T-helper 22 cell (primary cell): ENCODE measurements at places on chromosomes 7 and 10.

DNA sequence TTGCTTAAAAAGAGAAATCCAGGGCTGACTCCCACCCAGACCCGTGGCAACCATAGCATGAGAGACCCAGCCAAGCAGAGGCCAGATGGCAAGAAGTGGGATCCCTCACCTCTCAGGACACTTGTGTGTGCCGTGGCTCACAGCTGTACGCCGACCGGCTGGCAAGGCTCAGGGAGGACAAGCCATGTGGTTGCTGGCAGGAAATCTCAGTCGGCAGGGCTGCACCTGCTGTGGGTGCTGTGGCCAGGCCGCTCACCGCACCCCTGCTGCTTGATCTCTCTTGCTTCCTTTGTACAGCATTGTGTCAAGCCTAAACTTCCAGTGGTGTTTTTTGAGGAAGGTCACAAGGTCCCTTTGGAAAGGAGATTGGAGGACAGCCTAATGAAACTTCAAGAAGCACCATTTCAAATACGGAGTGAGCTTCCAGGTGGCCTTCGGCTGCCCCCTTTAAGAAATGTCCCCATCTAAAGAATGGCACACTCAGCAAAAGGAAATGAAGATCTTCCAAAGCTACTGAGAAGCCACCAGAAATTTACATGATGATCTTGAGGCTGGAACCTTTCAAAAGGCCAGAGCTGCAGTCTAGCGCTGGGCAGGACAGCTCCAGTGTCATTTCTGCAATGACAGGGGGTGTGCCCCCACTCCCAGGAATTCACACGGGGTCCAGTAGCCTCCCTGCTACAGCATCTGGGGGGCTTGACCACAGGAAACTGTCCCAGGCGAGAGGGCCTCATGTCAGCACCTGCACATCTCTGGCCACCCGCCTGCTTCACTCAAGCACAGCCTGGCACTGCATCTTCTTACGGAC, 409.0 kb upstream of the MGMT start:
- DNase-seq = no peak

DNA sequence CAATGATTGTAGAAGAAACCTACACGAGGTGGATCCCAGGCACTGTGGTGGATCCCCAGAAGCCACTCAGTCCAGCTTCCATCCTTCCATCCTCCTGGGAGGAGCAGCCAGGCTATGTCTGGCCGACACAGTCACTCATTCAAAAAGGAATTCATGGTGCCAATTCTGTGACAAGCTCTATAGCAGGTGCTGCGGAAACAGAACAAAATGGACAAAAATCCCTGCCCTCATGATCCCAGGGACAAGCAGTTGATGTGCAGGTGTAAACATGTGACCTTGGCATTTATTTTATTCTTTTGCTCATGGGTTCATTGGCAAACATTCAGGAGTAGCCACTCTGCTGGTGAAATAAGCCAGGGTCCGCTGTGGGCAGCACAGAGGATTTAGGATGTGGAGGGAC, 49.2 kb upstream of the FGFR2 start:
- DNase-seq = no peak

GRCh38 chr10:76892766-76893479, 744.7 kb downstream of the KCNMA1 start:
- DNase-seq = no peak

- no peak for DNase-seq
Observed at GRCh38 chr10:58457761-58458616, 54.7 kb upstream of the BICC1 start.

- no peak for DNase-seq
Observed at GRCh38 chr10:2392145-2392812, 655.0 kb upstream of the ADARB2 start.

DNA sequence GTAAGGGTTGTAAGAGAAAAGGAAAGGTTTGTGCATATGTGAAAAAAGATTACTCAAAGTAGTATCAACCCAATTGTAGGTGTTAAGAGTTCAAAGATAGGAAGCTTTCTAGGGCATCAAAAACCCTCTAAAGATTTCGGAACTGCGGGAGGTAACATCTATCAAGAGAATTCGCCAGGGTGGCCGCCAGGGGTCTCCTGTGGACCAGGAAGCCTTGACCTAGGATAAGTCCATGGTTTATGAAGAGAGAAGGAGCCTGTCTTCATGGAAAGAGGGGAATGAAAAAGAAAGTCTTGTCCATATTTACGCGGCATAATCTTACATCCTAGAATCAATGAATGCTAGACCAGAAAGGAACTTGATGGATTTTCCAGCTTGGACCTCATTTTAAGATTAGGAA, 140.7 kb upstream of the CALCR start:
- no peak for DNase-seq

DNA sequence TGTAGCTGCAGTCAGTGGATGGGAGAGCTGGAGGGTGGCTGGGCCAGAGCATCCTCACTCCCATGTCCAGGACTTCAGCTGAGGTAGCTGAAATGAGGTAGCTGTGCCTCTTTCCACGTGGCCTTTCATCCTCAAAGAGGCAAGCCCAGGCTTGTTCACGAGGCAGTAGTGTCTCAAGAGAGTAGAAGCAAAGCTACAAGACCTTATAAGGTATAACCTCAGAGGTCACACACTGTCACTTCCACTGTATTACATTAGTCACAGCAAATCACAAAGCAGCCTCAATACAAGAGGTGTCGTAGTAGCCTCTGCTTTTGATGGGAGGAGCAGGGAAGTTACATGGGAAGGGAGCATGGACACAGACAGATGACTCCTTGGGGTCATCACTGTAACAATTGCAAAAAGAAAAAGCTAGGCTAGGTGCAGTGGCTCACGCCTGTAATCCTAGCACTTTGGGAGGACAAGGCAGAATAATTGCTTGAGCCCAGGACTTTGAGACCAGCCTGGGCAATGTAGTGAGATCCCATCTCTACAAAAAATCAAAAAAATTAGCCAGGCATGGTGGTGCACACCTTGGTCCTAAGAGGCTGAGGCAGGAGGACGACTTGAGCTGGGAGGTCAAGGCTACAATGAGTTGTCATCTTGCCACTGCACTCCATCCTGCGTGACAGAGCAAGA, 97.5 kb downstream of the SKIDA1 start:
- no peak for DNase-seq

- DNase-seq = no peak
Observed at GRCh38 chr7:142669074-142669654, 80.1 kb upstream of the PRSS1 start.

- no peak for DNase-seq
Observed at GRCh38 chr7:98869597-98870120, at the start of gene TMEM130. TSS of gene TMEM130 (minus strand) at chr7:98870014. CDS start at chr7:98869861, 153 bp downstream.

- no peak for DNase-seq
Observed at GRCh38 chr7:29084832-29085231, 61.5 kb downstream of the CPVL start.

GRCh38 chr7:47600199-47601118, 18.5 kb upstream of the TNS3 start:
- no peak for DNase-seq

DNA sequence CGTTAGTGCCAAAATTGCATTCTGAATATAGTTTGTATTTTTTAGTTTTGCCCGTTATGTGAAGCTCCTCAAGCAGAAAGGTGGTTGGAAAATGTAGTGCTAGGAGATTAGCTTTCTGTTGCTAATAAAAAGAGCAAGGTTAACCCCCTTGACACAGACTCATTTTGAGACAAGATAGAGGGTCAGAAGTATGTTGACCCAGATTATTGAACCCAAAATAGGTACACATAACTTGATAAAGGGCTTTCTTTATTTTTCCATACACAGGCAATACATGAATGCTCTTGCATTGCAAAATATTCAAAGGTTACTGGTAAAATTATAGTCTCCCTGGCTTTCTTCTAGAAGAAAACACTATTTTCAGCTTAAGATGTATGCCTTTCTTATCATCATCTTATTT, 10.0 kb upstream of the PON2 start:
- no peak for DNase-seq

GRCh38 chr7:101428093-101428866, 65.6 kb downstream of the COL26A1 start:
- no peak for DNase-seq

- no peak for DNase-seq
Observed at GRCh38 chr7:85324145-85324799, 137.4 kb upstream of the SEMA3D start.

GRCh38 chr10:58836176-58836700, 323.6 kb downstream of the BICC1 start:
- no peak for DNase-seq

- DNase-seq = no peak
Observed at GRCh38 chr10:125641398-125641797, 41.6 kb downstream of the TEX36 start.

- DNase-seq = no peak
Observed at GRCh38 chr7:17315974-17316373, 17.5 kb downstream of the AHR start.

DNA sequence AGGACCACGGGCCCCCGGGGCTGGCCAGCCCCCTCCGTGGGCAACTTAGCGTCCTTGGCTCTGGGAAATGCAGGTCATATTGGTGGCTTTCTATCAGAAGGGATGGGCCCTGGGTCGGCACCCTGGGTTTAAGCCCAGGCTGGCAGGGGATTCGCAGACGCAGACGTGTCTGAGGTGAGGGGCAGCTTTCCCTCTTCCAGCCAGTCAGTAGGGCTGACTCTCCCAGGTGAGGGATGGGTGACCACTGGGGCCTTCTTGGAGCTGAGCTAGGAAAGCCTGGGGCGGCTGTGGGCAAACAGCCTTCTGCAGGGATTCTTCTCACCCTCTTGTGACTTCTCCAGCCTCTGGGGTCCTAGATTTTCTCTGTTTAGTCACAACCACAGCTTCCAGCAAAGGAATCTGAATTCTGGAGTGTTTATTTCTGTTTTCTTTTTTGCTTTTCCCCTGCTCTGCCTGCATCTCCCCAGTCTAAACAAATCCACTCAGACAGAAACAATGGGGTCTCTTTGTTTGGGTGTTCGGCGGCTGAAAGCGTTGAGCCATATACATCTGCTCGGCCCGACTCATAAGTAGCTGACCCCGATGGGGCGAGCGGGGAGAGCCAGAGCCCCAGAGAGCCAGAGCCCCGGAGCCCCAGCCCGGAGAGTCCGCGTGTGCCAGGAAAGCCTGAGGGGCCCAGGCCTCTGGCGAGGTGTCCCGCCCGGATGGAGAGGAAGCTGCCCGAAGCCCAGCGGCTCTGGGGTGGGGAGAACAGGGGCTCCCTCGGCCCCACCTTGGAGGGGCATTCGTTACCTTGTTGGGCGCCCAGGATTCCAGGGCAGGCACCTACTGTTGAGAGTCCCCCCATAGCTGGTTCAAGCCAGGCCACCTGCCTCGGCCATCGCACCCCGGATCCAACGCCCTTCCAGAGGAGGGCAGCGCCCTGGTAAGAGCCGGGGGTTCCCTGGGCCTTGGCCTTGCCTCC, 2.0 kb downstream of the MNX1 start:
- DNase-seq = no peak

GRCh38 chr7:32533276-32534029, 38.2 kb downstream of the AVL9 start:
- DNase-seq = no peak

DNA sequence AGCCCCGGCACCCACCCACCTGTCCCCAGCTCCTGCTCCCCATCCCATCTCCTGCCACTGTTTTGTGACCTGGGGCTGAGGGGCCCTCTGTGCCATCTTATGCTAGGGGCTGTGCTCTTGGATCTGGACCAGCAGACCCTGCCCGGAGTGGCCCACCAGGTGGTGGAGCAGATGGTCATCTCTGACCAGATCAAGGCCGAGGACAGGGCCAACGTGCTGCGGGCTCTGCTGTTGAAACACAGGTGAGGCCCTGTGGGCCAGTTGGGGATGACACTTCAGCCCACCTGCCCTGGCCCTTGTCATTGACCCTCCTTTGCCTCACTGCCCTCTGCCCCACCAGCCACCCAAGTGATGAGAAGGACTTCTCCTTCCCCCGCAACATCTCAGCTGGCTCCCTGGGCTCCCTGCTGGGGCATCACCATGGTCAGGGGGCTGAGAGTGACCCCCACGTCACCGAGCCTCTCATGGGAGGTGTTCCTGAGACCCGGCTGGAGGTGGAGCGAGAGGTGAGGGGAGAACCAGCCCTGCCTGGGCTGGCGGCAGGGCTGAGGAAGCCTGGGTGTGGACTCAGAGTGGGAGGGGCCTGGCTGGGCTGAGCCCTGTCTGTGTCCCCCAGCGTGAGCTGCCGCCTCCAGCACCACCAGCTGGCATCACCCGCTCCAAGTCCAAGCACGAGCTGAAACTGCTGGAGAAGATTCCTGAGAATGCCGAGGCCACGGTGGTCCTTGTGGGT, 10.6 kb downstream of the FASTK start:
- DNase-seq = no peak

- DNase-seq = no peak
Observed at GRCh38 chr7:148695953-148696352, 2.8 kb upstream of the CUL1 start.

DNA sequence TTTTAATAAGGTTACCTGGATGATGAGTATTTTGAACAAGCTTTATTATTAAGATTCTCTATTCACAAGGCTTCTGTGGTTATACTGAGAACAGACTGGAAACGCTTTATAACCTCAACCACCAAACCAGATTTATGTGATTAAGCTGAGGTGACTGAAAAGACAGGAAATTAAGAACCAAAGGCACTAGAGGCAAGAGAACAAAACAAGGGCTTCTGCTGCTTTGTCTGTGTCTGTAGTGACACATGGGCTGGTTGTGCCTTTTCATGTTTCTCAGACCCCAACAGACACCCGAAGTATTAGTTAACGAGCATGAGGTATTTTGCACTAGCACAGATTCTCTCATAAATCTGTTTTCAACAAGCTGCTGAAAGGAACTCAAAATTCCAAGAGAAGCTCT, 64.4 kb downstream of the RAPGEF5 start:
- DNase-seq = no peak

DNA sequence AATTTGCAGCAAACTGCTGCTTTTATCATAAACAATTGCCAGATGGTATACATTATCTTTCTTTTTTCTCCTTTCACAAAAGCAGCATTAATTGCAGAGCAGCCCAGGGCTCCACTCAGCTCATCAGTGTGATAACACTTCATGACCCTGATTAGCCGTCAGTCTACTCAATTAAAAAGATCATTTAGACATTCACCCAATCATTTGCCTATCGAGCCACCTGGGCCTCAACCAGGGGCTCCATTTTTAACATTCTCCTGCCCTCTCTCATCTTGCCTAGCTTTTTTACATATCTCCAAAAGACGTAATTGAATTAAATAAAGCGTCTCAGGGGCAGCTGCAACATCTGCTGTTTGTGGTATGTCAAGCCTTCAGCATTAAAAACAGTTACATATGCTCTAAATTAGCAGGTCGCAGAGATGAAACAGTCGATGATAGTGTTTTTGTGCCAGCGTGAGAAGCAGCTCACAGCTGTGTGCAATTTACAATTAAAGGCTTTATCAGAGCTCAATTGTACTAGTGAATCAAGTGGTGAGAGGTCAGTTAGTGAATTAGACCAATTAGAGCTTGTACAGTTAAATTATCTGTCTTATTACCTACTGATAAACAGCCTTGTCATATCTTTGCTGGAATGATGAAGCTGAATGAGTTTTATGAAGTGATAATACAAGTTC, 522.5 kb downstream of the ETV1 start:
- no peak for DNase-seq

GRCh38 chr7:99123571-99124033, 20.3 kb downstream of the SMURF1 start:
- no peak for DNase-seq

DNA sequence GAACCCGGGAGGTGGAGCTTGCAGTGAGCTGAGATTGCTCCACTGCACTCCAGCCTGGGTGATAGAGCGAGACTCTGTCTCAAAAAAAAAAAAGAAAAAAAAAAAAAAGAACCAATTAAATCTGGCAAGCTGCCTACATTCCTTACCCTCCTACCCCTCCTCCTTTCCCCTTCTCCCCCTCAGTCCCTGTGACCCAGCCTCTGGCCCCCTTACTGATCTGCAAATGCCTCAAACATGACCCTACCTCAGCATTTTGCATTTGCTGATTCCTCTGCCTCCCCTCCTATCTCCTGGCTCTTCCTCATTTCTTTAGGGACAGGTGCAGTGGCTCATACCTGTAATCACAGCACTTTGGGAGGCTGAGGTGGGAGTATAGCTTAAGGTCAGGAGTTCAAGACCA, 19.3 kb downstream of the CDHR3 start:
- no peak for DNase-seq
